ENCODE measurements at places on chromosomes 11 and 22.

- DNase-seq: no peak
Observed at GRCh38 chr11:10906521-10906920, 48.7 kb upstream of the ZBED5 start.

DNA sequence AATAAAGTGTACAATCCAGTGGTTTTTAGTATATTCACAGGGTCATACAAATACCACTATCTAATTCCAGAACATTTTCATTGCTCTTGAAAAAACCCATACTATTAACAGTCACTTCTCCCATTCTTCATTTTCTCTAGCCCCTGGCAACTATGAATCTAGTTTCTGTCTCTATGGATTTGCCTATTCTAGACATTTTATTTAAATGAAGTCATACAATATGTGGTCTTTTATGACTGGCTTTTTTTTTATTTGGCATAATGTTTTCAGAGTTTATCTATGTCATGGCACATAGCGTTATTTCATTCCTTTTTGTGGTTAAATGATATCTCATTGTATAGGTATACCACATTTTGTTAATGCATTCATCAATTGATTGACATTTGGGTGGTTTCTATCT, 59.4 kb downstream of the KDM2A start:
- no peak for DNase-seq

DNA sequence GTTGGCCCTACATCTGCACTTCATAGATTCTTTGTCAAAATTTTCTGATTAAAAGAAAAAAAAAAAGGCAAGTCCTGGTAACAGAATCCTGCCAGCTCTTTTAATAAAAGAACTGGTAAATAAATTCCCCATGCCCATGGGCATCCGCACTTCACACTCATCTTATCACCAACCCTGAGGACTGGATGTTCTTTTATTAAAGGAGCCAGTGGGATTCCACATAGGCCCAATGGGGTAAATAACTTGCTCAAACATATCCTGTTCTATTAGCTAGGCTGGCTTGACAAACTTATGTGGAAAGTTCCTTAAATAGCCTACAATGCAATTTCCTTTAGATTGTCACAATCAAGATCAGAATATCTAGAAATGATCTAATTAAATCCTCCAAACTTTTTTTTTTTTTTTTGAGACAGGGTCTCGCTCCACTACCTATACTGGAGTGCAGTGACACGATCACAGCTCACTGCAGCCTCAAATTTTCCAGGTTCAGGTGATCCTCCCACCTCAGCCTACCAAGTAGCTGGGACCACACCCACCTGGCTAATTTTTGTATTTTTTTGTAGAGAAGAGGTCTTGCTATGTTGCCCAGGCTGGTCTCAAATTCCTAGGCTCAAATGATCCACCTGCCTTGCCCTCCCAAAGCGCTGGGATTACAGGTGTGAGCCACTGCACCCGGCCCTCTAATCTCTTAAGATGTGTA, 380.9 kb downstream of the LARGE1 start:
- DNase-seq: no peak

GRCh38 chr11:5809122-5809519, 397 bp downstream of the OR52N2 start:
- no peak for DNase-seq

GRCh38 chr22:39449708-39450107, 7.1 kb upstream of the MGAT3 start:
- DNase-seq: no peak

DNA sequence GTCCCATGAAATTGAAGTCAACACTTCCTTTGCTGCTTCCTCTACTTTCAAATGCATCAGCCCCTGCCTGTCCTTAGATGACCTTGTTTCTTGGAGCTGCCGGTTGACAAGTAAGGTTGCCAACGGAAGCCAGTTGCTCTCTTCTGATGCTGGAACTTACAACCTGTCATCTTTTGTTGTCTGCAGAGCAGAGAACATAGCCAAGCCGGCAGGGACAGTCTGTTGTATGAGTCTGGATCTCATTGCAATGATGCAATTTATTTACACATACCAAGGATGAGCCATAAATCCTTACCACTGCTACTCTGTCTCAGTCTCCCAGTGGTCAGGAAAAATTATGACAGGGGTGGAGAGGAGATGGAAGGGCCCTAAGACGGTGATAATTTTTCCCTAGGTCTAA, 151.4 kb downstream of the BLID start:
- no peak for DNase-seq

- no peak for DNase-seq
Observed at GRCh38 chr11:77020734-77021133, 13.5 kb upstream of the B3GNT6 start.

DNA sequence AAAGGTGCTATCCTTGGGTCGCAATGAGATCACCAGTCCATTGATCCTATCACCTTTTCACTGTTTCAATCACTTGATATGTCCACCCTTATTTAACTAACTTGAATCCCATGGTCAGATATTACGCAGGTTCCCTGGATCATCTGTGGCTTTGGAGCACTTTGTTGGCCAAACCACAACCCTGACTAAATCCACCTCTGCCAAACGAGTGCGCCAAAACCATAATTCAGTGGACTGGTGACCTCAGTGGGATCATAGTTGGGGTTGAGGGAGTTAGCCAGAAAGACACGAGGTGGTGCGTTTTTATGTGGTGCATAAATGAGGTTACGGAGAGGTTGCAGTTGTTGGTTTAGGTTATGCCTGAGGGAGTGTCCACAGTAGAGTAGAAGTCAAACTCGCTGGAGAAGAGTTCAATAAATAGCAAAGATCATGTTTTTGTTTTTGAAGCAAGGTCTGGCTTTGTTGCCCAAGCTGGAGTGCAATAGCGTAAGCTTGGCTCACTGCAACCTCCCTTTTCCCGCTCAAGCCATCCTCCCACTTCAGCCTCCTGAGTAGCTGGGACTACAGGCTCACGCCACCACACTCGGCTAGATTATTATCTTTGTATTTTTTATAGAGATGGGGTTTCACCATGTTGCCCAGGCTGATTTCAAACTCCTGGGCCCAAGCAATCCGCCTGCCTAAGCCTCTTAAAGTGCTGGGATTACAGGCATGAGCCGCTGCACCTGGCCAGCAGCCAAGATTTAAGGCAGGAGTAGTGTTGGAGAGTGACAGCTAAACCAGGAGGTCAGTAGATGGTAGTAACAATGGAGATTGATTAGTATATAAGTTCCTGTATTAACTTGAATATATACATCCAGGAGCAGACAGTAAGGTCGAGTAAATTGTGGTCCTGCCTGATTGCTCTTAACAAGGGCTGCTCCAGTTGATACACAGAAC, 4.5 kb downstream of the FOXR1 start:
- no peak for DNase-seq

- no peak for DNase-seq
Observed at GRCh38 chr22:44192816-44193534, 12.2 kb downstream of the PARVG start.

Data from CD4-positive, alpha-beta T cell treated with Interleukin-6 at 100 ng/mL for 8 hours (primary cell).